ENCODE measurements at places on chromosomes 1 and 21.

GRCh38 chr1:65232461-65232990 lies 76.8 kb upstream of the DNAJC6 start:
- DNase-seq: no peak

GRCh38 chr1:53608676-53609075 lies 130.3 kb downstream of the GLIS1 start:
- no peak for DNase-seq

- DNase-seq: no peak
Observed at GRCh38 chr1:86296305-86297205, 99.6 kb downstream of the ODF2L start.

DNA sequence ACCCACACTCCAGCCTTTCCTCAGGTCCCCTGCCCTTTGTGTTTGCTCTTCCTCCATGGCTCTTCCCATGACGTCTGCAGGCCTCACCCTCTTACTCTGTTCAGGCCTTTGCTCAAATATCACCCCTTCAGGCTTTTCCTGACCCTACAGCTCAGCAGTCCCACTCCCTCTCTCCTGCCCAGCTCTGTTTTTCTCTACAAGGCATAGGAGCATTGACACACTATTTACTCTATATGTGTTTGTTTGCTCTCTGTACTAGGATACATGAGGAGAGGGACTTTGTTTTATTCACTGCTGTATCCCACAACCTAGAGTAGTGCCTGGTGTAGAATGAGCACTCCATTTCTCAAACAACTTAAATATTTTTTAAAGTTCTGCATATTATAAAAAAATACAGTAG lies 107.4 kb upstream of the COA6 start:
- no peak for DNase-seq

DNA sequence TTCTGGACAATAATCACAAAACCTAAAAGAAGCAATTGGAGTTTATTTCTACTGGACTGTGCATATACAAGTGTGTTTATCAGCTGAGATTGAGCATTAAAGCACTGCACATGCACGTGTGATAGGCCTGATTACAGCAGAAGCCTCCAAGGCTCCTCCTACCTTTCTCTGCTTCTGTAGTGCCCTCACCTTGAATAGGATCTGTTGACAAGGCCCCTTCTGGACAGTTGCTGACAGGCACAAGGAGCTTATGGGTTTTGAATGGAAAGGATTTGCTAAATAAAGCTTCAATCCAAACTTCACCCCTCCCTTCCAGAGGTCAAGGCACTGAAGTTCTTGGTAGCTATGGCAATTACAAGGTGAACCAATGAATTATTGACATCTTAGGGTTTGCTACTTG lies 7.9 kb upstream of the SGIP1 start:
- no peak for DNase-seq

- DNase-seq: no peak
Observed at GRCh38 chr1:6447016-6447817, 18.8 kb downstream of the TNFRSF25 start.

DNA sequence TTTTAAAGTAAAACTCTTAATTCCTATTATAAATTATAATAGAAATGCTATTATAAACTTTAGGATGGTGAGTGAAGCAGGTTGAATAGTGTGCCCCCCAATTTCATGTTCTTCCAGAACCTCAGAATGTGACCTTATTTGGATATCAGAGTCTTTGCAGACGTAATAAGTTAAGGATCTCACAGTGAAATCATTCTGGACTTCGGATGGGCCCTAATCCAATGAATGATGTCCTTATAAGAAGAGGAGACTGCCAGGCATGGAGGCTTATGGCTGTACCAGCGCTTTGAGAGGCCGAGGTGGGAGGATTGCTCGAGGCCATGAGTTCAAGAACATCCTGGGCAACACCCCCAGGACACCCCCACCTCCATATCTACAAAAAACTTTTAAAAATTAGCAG lies 9.4 kb upstream of the MT1HL1 start:
- no peak for DNase-seq

DNA sequence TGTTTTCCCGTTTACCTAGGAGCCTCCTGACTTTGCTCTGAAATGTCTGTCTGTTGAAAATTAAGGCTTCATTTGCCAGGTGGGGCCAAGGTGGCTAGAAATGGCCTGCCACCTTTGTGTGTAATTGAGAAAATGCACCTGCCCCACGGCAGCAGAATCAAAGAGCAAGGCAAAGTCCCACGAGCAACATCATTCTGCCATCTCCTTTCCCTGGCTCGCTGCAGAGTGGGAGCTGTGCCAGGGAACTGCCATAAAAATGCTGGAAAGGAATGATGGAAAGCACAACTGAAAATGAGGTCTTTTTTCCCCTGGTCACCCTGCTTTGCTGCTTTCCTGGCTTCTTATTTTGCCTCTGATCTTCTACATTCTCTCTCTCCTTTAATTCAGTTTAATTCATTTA lies 5.5 kb upstream of the OLFML2B start:
- no peak for DNase-seq

DNA sequence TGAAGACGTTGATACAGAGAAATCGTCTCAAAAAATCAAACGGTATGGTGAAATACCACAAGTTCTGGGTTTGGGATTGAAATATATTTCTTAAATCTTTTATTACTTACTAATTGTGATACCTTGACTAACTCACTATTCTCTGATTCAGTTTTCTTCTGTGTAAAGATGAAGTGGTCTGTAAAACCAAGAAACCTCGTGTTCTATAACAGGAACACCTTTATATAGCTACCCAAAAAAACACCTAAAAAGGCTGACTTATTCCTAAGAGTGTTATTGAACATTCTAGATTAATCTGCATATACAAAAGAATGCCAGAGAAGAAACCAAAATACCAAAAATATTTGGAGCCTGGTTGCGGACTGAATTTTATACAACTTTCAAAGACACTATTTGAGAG lies 721 bp downstream of the LRRIQ3 start:
- no peak for DNase-seq

DNA sequence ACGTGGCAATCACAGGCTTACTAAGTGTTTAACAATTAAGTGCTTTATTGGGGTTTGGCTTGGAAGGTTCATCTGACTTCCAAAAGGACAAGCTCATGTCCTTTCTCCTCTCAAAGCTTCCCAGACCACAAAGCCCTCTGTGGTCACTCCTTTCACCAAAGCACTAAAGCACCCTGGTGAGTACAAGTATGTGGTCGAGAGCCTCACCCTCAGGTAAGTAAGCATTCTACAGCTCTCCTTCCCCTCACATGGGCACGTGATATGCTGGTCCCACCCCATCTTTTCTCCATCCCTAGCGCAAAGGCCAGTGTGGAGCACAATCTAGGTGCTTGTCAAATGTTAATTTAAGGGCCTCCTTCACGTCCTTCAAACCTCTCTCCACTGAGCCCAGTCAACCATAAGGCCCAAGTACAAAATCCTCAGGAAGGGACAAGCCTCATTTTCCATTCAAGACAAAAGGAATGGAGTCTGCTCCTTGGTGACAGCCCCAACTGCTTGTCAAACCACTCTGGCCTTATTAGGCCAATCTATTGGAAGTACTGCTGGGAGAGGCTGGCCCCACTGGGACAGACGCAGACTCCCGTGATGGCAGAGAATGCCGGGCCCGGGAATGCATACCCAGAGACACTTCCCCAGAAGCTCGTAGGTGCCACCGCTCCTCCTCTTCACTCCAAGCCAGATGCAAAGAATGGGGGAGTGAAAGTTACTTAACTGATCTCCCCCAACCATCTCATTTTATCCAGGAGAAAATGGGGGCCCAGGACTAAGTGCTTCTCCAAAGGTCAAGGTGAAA lies 7.8 kb downstream of the STMN1 start:
- no peak for DNase-seq

DNA sequence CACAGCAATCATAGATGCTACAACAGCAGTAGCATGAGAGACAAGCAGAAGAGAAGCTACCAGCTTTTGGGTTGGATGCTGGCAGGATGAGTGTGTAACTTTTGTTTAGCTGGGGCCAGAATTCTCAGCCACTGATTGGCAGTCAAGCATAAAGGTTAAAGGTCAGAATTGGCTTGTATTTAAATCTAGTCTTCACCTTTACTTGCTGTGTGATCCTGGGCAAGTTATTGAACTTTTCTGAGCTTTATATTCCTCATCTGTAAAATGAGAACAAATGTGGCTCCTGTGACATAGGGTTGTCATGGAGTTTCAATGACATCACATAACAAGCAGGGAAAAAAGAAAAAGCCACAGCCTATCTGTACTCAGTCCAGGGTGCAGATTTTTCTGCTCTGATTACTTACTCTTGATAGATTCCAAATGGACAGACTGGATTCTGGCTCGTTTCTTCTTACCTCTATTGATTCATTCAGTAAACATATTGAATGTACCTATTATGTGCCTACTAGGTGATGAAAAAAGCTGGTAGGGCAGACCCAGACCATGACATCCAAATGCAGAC lies 2.8 kb upstream of the AZIN2 start:
- DNase-seq: no peak

DNA sequence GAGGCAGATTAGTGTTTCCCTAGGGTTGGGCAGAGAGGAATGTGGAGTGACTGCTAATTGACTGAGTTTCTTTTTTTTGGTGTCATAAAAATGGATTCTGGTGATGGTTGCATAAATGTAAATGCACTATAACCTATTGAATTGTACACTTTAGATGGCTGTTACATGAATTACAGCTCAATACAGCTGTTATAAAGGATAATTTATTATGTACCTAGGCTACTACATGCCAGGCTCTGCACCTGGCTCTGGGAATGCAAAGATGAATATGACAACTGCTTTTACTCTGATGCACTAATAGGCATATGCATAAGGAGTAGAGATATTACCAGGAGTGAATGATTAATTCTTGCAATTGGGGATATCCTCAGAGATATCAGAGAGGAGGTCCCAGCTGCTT lies 345.3 kb downstream of the PTBP2 start:
- DNase-seq: no peak

DNA sequence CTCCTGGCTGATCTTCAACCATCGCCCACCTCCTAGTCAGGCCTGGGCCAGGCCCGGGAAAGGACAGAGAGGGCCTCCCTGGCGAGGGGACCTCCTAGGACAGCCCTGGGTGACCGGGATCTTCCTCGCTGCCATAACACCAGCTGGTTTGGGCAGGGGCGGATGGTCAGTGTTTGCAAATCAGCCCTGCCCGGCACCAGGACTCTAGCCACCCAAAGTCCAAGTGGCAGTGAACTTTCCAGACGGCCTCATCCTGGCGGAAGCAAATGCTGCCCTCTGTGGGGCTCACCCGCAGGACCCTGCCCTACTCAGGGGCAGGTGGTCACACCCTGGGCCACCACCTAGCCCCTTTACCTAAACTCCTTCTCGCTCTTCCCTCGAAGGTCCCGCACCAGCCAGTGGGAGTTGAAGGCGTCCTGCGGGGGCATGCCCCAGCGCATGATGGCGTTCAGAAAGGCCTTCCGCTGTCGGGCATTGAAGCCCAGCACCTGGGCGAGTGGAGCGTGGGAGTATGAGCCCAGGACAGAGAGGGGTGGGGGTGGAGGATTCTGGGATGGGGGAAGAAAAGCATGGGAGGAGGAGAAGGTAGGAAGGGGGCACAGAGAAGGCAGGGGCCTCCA lies 55.3 kb downstream of the CHD5 start:
- no peak for DNase-seq
